Cardiac septum (tissue), 1 donor: ENCODE measurements at places on chromosomes 2 and 18. TPM values are rescaled to one million over a fixed set of nuclear protein-coding genes. Genes with fewer than 3 reads are reported as not detected.

DNA sequence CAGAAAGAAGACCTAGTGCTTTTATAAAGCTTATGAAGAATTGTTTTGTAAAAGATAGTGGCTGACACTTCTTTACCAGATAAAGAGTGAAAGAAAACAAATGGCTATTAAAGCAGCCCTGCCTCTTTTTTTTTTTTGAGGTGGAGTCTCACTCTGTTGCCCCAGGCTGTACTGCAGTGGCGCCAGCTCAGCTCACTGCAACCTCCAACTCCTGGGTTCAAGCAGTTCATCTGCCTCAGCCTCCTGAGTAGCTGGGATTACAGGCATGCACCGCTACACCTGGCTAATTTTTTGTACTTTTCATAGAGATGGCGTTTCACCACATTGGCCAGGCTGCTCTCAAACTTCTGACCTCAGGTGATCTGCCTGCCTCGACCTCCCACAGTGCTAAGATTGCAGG, 12.9 kb downstream of the ARPC2 start:
- no peak for DNase-seq

DNA sequence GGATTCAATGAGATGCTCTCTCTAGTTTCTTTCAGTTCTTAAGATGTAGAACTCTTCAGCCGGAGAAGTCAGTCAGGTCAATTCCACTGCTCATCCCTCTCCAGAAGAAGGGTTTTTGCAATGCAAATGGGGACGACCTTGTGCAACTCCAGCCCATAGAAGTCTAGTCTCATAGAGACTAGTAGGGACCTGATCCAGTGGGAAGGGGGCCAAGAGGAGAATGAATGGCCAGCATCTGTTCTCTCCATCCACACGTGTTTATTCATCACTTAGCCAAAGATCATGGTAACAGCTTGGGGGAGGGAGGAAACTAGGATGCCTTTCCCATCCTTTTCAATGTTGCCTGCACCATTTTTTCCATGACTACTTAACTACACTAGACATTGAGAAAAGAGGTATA, 120.2 kb downstream of the LAMA3 start:
- no peak for DNase-seq

DNA sequence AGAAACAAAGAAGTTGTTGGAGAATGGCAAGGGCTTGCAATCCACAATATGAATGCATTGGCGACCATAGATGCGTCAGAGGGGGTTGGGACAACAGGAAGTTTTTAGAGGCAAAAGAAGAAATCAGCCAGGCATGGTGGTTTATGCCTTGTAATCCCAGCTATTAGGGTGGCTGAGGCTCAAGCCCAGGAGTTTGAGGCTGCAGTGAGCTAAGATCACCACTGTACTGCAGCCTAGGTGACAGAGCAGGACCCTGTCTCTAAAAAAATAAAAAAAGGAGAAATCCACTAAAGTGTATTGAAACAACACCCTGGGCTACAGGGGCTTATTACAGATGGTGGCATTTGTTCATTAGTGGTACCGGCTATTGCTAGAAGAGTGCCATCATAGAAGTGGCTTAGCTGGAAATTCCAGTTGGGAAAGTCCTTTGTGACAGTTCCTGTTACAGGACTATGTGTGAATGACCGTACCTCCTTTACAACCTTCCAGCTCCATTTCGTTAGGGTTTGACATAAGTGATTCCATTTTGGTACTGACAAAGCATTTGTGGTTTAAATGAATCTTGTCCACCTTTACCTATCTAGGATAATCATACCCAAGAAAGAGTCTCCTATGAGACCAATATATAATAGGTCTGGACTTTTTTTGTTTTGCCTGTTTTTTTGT, 10.7 kb upstream of the WDSUB1 start:
- DNase-seq, result no peak

DNA sequence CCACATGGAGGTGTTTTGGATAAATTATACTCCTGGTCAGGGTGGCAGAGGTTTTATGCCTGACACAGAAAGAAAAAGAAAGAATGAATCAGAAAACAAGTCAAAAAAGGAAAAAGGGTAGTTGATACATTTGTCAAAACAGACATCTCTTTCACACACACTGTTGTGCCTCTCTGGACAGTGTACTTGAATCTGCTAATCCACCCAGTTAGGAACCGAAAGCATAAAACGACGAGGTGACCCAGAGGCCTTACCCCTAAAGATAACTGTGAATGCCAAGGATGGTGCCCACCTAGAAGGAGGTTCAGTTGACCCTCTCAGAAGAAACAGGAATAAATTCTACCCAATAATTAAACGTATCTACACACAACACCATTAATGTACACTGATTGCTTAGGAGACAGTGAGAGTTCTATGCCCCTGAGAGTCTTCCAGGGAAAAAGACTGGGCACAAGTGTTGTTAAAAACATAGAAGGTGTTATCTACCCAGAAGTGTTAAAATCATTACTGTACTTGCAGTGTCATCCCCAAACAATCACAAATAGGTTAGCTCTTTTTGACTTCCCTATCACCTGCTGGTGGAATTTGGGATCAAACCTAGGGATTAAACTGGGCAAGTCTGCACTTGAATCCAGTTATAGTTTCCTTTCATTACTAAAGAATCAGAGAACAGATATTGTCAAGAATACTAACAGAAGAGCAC, 123.2 kb upstream of the DNAJC10 start:
- DNase-seq, result no peak

DNA sequence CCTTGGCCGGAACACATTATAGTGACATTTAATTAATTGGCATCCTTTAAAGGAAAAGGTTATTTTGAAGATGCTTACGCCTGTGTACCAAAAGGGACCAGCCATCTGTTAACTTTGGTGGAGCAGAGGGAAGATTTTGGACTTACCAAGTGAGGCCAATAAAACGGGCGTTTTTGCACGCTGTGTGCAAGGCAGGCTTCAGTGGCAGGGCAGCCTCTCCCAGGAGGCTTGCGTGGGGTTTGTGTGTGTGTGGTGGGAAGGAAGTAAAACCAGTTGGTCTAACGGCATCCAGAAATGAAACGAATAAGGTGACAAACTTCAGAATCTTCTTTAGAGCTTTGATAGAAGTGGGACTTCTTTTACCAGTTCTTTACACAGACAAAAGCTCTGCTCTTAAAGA, 191.7 kb downstream of the PRKCE start:
- no peak for DNase-seq

GRCh38 chr2:226660124-226660523, 139.5 kb downstream of the IRS1 start:
- no peak for DNase-seq

GRCh38 chr2:74690571-74690970, 36.5 kb downstream of the SEMA4F start:
- no peak for DNase-seq

DNA sequence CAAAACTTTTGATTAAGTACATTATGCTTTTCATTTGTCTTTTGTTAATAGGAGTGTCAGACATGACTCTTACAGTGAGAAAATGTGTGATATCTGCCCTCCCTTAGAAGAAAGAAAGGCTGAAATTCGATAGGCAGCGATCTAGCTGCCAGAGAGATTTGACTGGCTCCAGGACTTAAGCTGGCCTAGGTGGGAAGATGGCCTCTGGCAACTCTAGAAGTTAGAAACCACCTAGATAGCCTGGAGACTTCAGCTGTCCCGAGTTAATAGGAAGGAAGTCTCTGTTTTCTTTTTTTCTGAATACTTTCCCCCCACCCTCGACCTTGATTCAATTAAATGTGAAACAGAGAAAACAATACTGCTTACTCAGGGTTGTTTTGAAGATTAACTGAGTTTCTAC, 1194.7 kb upstream of the CRIM1 start:
- DNase-seq, result no peak

- no peak for DNase-seq
Measured at GRCh38 chr2:48693645-48694044, 61.9 kb downstream of the LHCGR start.

DNA sequence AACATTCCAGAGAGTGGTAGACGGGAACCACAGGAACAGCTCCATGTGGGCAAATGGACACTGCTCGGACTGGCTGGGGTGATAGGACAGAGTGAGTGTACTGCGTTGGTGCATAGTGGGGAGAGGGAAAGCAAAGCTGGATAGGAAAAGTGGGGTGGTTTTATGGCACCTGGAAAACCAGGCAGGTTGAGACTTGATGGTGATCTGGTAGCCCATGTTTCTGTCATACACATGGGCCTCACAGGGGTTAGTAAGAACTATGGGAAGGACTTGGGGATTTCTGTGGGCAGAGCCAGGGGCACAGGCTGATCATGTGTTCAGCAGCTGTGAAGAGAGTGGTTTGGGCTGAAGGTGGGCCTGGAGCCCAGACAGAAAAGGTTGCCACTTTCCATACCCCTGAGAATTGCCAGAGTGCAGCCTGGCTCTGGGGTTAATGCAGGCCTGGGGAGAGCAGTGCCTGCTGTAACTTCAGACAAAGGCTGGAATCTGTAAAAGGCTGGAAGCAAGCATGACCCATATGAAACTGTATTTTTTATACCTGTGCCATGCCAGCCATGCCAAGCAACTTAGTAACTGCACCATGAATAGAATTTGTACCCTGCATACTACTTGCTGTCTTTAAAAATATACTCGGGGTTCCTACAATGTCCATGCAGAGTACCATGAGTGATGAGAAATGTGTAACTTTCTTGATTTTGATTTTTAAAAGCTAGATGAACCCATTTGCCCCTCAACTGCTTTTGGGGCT, 41.9 kb downstream of the RPIA start:
- DNase-seq, result no peak

- DNase-seq, result no peak
Measured at GRCh38 chr18:54254265-54254758, 15.0 kb upstream of the POLI start.

GRCh38 chr2:179811042-179811441, 50.4 kb downstream of the ZNF385B start:
- no peak for DNase-seq

DNA sequence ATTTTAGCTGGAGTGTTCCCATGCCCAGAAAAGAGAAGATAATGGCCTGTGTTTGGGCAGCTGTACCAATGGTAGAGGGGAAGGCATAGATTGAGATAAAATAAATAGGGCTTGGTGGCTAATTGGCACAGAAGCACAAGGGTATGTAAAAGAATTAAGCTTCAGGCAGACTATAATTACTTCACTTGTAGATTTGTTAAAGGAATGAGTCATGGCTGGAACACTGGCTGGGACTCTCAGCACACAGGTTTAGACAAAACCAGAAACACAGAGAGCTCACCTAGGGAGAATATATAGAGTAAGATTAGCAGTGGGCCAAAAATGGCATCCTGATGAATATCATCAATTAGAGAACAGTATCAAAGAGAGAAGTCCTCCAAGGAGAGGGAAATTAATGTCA, 198.3 kb upstream of the FIGN start:
- no peak for DNase-seq

DNA sequence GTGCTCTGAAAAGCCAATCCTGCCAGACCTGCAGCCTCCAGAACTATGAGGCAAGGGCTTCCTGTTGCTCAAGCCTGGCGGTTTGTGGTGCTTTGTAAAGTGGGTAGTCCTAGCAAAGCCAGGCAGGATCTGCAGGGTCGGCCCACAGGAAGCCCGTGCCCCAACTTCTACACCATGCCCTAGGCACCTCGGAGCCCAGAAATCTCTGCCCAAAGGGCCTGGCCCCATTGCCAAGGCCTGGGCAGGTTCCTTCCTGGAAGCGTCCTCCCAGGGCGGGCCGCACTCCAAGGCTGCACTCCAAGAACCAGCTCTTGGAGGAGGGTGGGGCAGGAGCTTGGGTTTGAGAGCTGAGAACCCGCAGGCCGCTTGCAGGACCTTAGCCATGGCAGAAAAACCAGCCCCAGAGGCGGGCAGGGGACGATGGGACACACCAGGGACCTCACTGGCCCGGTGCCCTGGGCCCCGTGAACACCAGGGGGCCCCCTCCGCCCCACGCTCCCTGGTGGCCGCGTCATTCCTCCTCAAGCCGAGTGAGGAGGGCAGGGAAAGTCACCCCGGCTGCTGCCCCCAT, 37.2 kb upstream of the ID2 start:
- DNase-seq, result peak; percentile 91

DNA sequence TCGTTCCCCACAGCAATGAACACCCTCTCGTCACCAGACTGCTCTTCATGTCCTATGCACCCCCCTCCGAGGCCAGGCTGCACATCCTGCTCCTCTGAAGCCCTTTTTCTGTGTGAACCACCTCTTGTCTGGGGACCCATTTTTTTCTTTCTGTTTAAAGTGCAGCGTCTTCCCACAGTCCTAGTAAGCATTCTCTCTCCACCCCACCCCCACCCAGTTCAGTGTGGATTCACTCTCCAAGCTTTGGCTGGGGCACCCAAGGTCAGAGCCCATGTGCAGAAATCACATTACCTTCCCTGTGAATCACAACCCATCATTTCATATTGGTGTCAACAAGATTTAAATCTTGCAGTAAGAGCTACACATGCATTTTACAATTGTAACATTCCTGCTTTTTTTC, 26.4 kb upstream of the PKDCC start:
- no peak for DNase-seq

Gene ITM2C
- 18.4 TPM for total RNA-seq

Gene KLHL14
- total RNA-seq, result 0.11 TPM

Gene AGXT
- not detected for total RNA-seq

Gene GYPC
- total RNA-seq, result 113 TPM

Gene RIT2
- not detected for total RNA-seq

Gene MAPRE3
- total RNA-seq, result 43.1 TPM

Gene CERS6
- 58.6 TPM for total RNA-seq
